Ecto neural progenitor cell (in vitro differentiated cells): ENCODE measurements at places on chromosomes 1 and 21.

DNA sequence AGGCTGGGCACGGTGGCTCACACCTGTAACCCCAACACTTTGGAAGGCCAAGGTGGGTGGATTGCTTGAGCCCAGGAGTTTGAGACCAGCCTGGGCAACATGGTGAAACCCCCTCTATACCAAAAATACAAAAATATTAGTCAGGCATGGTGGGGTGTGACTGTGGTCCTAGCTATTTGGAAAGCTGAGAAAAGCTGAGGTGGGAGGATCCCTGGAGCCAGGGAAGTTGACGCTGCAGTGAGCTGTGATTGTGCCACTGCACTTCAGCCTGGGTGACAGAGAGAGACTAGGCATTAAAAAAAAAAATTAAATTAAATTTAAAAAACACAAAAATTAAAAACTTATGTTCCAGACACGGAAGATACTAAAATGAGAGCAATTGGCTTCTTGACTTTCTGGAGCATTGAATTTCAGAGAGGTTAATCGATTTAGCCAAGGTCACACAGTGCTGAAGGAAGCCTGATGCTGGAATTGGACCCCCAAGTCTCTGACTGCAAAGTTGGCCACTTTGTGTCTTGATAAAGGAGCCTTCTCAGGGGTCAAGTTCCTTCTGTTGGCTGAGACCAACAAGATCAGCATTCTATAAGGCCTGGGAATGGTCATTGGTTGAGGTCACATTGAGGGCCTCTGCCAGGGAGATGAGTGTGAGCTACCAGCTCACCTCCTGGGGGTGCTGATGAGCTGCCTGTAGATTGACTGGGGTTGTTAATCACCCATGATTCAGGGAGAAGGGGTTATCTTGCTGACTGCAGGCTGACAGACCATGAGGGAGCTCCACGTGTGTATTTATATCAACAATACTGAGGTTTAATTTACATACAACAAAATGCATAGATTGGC is 54.3 kb downstream of the RPS6KA1 start:
- DNase-seq = no peak

DNA sequence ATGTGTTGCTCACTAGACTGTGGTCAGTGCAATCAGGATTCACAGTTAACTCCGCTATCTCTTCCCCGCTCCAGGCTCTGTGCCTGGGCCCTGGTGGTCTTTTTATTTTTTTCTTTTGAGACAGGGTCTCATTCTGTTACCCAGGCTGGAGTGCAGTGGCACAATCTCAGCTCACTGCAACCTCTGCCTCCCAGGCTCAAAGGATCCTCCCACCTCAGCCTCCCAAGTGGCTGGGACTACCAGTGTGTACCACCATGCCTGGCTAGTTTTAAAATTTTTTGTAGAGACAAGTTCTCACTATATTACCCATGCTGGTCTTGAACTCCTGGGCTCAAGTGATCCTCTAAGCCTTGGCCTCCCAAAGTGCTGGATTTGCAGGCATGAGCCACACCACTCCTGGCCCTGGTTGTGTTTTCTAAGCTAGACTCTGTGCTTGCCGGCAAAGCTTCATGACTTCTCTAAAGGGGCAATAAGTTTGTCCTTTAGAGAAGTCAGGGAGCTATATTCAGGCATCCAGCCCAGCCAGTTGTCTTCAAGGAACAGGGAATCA is 1.4 kb downstream of the RCSD1 start:
- DNase-seq = no peak

DNA sequence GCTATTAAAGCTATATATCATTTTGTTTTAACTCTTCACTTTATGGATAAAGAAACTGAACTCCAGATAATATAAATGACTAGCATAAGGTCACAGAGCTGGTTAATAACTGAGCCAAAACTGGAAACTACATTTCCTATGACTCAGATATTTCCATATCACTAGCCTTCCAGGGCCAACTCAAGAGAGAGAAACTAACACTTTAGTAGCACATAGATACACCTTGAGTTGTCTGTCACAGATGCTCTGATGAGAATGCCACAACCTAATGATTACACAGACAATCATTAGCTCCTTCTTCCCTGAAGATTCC is 40.7 kb downstream of the NME7 start:
- no peak for DNase-seq

DNA sequence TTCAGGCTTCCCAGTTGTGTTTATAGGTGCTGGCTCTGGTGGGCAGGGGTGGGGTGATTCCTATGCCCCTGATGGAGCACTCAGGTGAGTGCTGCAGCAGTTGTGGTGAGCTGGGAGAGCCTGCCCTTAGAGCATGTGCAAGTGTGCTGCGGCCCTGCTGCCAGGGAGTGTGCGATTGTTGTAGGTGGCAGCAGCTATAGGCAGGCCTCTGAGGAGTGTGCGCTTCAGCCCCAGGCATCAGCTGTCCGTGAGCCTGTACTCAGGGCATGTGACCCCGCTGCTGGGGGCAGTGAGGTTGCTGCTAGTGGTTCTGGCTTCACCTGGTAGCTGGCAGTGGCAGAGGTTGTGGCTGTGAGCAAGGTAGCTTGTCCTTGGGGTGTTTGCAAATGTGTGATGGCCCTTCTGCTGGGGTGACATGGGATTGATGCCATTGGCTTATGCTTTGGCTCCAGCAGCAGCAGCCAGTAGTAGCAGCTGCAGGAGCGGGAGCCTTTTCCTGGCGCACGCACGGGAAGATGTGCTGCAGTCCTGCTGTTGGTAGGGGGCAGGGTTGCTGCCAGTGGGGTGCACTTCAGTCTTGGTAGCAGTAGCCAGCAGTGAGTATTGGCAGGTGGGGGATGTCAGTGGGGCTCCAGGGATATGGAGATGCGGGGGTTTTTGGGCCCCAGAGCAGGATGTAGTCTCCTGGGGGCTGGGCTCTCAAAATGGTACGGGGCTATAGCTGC is 37.7 kb downstream of the SYCP1 start:
- peak; percentile 47 for DNase-seq

GRCh38 chr1:243288062-243288461 is 32.2 kb downstream of the SDCCAG8 start:
- DNase-seq = no peak

DNA sequence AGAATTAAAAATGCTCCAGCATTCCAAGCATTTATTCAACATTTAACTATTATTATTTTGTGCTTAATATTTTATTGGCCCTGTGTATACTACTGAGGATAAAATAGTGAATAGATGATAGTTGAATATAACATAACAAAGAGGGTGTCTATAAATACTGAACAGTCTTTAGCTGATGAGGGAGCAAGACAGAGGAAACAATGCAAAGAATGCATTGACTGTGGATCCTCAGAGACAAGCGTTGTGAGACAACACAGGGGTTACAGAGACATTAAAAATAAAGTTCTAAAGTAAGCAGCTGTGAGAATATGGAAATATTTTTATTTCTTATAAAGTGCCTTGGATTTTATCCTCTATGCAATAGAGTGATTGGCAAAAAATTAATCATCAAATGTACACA is 1133.1 kb downstream of the PLA2G4A start:
- DNase-seq = no peak

- no peak for DNase-seq
Measured at GRCh38 chr1:65924471-65924870, 131.8 kb downstream of the PDE4B start.
